Panc1 (cell line): ENCODE measurements at places on chromosomes 7 and 10.

- DNase-seq = no peak
These were observed 1189.6 kb upstream of the C7orf33 start for GRCh38 chr7:147400925-147401324.

DNA sequence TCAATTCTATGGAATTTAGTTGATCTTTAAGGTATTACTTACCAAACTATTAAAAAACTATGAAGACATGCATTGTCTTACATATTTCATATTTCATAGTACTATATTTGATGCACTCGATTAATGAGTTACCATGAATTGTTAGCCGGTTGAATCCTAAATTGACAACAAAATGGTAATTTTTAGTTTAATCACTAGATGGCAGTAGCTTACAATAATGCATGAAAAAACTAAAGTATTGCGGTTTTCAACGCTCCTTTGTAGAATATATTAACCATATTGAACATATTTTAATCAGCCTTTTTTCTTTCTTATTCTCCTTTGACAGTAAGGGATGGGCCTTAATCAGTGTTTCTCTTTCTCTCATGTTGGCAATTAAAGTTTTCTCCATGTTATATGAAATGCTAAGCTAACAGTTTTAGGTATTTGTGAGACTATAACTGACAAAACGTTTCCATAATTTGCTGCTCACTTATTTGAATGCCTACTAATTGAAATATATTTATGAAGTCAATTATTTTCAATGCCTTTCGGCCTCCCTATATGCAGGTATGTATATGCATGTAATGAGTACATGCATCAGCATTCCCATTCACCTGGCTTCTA is 48.5 kb upstream of the ARL4A start:
- no peak for DNase-seq

- no peak for DNase-seq
These were observed 9.4 kb upstream of the OPN4 start for GRCh38 chr10:86644794-86645445.

- no peak for DNase-seq
These were observed 154.7 kb downstream of the RNLS start for GRCh38 chr10:88428442-88428841.

- no peak for DNase-seq
These were observed 12.1 kb upstream of the MYL7 start for GRCh38 chr7:44152971-44153947.

DNA sequence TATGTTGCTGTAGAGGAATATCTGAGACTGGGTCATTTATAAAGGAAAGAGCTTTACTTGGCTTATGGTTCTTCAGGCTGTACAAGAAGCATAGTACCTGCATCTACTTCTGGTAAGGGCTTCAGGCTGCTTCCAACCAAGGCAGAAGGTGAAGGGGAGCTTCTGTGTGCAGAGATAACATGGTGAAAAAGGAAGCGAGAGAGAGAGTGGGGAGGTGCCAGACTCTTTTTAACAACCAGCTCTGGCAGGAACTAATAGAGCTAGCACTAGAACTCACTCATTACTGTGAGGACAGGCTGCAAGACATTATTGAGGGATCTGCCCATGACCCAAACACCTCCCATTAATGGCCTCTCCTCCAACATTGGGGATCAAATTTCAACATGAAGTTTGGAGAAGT is 94.5 kb downstream of the KIF20B start:
- DNase-seq = no peak

- DNase-seq = no peak
These were observed 69.8 kb downstream of the MET start for GRCh38 chr7:116741625-116742316.

DNA sequence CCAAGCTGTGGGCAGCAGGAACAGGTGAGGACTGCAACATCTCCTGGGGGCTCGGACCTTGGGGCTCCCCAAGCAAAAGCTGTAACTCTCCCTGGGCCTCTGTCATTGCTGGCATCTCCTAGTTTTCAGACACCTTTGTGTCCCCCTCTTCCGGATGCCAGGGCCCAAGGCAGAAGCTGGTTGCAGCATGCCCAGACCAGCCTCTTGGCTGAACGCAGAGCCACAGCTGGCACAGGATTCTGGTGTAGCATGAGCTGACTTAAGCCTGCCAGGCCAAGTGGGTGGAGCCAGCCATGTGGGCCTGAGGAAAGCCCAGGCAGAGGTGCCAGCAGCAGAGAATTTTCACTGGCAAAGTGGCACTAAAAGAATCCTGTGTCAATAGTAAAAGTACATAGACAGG is 43.5 kb downstream of the ZWINT start:
- no peak for DNase-seq

GRCh38 chr10:8815969-8816368 is 761.5 kb downstream of the GATA3 start:
- DNase-seq = no peak
